ENCODE measurements at places on chromosomes 5 and 9. TPM values are rescaled to one million over a fixed set of nuclear protein-coding genes. Genes with fewer than 3 reads are reported as not detected.

DNA sequence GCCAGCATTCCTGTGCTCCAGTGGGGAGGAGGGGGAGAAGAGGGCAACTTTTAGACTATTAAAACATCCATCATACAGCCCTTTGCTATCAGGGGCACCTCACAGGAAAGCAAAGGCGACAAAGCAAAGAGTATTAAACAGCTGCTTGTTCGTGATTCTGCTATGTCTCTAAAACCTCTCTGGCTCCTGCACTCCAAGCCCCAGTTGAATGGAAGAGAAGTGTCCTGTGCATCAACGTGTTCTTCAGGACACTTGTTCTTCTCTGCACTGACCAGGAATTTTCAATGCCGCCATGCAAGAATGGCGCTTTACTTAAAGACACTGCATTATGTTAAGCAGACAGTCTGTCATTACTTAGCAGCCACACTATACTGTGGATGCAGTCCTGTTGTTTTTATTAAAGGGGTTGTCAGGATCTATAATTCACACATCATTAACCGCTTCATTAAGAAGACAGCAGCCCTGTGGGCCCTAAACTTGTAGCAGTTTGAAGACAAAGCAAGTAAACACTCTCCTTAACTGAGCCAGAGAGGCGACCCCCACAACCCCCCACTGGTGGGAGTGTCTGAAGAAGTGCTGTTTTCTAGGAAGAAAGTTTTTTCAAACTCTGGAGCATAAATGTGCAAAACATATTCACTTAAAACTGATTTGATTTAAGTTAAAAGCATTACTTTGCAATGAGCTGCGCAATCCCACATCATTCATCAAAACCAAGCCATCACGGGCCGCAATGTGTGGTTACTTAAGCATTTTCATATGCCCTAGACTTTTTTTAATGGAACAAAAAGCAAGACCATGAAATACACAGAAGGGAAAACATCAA lies 164.5 kb downstream of the ZNF608 start:
- H3K4me1 ChIP-seq, result peaks cover 70% of the 10 kb centered on the region
- no peak for DNase-seq
- peak overlapping the region; percentile 74 for H3K4me3 ChIP-seq
- peaks cover 2% of the 10 kb centered on the region for H3K36me3 ChIP-seq

GRCh38 chr9:134374301-134375010 lies 48.2 kb downstream of the RXRA start:
- DNase-seq, result no peak
- no peak overlapping the region for H3K27ac ChIP-seq
- no peaks in the 10 kb centered on the region for H3K27me3 ChIP-seq
- H3K36me3 ChIP-seq, result no peaks in the 10 kb centered on the region

Gene PRLR
- total RNA-seq, result 0.64 TPM

GRCh38 chr5:136766456-136766855 lies 401.1 kb upstream of the TRPC7 start:
- DNase-seq, result no peak
- H3K4me3 ChIP-seq, result no peak overlapping the region
- H3K36me3 ChIP-seq, result no peaks in the 10 kb centered on the region
- peaks cover 3% of the 10 kb centered on the region for H3K27me3 ChIP-seq
- no peak overlapping the region for H3K27ac ChIP-seq

Gene ZNF367
- total RNA-seq, result 15.4 TPM

Gene MSMP
- not detected for total RNA-seq

DNA sequence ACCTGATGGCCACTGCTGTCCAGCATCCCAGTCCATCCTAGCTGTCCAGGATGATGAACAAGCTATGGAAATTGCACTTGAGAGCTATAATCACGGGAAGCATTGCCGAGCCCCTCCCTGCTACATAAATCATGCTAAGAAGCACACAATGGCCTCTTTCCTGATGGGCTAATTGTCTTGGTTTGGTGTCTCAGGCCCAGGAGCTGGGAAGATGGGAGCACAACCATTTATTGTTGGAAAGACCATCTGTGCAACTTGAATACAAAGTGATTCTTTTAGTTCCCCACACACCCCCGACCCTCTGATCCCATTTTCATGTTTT lies 80.4 kb downstream of the RGS3 start:
- no peaks in the 10 kb centered on the region for H3K27me3 ChIP-seq
- DNase-seq, result no peak
- H3K4me3 ChIP-seq, result peak overlapping the region; percentile 79
- peaks cover 6% of the 10 kb centered on the region for H3K36me3 ChIP-seq
- peak overlapping the region; percentile 89 for H3K27ac ChIP-seq
- peaks cover 82% of the 10 kb centered on the region for H3K4me1 ChIP-seq

DNA sequence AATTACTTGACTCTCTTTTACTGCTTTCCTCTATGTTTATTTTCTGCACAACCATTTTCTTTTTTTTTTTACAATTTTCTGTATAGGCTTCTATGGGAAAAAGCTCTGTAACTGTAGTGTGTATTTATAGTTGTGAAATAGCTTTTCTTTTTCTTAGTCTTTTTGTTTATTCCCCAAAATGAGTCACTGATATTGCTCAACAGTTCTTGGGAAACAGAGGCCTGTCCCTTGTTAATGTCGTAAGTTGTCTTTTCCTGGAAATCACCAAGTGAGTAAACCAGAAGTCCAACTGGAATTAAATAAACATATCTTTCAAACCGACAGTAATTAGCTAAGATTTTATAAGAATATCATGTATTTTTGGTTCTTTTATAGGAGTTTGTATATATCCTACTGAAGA lies 325.1 kb upstream of the PRR16 start:
- no peaks in the 10 kb centered on the region for H3K4me1 ChIP-seq
- no peak overlapping the region for H3K27ac ChIP-seq
- no peaks in the 10 kb centered on the region for H3K27me3 ChIP-seq
- no peak for DNase-seq
- peaks cover under 1% of the 10 kb centered on the region for H3K36me3 ChIP-seq

- H3K27me3 ChIP-seq, result no peaks in the 10 kb centered on the region
- H3K27ac ChIP-seq, result no peak overlapping the region
- H3K36me3 ChIP-seq, result no peaks in the 10 kb centered on the region
- no peak overlapping the region for H3K4me3 ChIP-seq
- peaks cover under 1% of the 10 kb centered on the region for H3K4me1 ChIP-seq
Observed at GRCh38 chr5:173108914-173109313, 35.4 kb upstream of the BNIP1 start.

Gene PCDHB14
- 5.5 TPM for total RNA-seq

DNA sequence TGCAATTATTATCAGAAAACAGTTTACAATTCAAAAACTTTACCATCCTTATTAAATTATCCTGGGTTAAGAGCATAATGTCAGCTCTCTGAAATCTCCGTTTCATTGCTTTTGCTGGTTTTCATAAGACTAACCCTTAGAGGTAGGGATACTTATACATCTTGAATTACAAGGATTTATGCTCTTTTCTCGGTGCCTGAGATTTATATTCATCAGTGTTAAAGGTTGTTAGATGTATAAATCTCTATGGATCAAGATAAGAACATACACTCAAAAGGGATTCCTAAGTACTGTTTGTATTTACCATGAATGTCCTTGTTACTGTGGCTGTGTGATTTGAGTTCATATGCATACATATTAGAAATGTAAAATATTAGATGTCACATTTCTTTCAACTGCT lies 684.7 kb downstream of the EFNA5 start:
- H3K36me3 ChIP-seq, result no peaks in the 10 kb centered on the region
- H3K4me1 ChIP-seq, result no peaks in the 10 kb centered on the region
- no peak for DNase-seq
- no peak overlapping the region for H3K4me3 ChIP-seq

- no peaks in the 10 kb centered on the region for H3K27me3 ChIP-seq
- peaks cover 6% of the 10 kb centered on the region for H3K36me3 ChIP-seq
- peaks cover 49% of the 10 kb centered on the region for H3K4me1 ChIP-seq
- no peak for DNase-seq
- no peak overlapping the region for H3K4me3 ChIP-seq
Observed at GRCh38 chr5:109695005-109695926, 5.5 kb downstream of the MAN2A1 start.

GRCh38 chr5:104178829-104179456 lies 616.4 kb upstream of the NUDT12 start:
- no peak overlapping the region for H3K27ac ChIP-seq
- no peaks in the 10 kb centered on the region for H3K27me3 ChIP-seq
- peaks cover 22% of the 10 kb centered on the region for H3K36me3 ChIP-seq
- no peak overlapping the region for H3K4me3 ChIP-seq
- no peak for DNase-seq

Gene EQTN
- total RNA-seq, result 0.39 TPM

- H3K4me1 ChIP-seq, result peaks cover 11% of the 10 kb centered on the region
- H3K36me3 ChIP-seq, result no peaks in the 10 kb centered on the region
- no peaks in the 10 kb centered on the region for H3K27me3 ChIP-seq
Observed at GRCh38 chr9:16074963-16075362, 522.1 kb downstream of the CCDC171 start.

GRCh38 chr9:99051406-99051805 lies 53.5 kb upstream of the TGFBR1 start:
- H3K4me1 ChIP-seq, result no peaks in the 10 kb centered on the region
- H3K27ac ChIP-seq, result no peak overlapping the region
- H3K36me3 ChIP-seq, result peaks cover 2% of the 10 kb centered on the region
- H3K27me3 ChIP-seq, result no peaks in the 10 kb centered on the region

Gene CSF1R
- total RNA-seq, result not detected

DNA sequence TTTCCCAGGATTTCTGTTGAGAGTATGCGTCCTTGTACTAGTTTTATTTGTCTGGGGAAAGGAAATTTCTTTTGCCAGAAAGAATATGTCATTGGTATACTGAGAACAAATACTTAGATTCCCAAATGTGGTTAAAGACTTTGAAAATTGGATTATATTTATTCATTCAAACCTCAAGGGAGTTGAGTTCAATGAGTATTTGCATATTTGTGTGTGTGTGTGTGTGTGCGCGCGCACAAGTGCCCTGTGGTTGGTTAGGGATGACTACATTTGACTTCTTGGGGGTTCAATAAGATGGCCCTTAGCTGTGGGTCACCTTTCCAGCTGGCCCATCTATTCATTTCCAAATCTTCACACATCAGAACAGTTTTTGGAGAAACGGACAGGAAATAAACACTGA lies 4.9 kb downstream of the RXFP3 start:
- no peak overlapping the region for H3K4me3 ChIP-seq
- no peak for DNase-seq
- H3K27me3 ChIP-seq, result peaks cover 49% of the 10 kb centered on the region

Gene PLPPR1
- 4.7 TPM for total RNA-seq

Gene SHOC1
- total RNA-seq, result not detected

Gene ARL14EPL
- not detected for total RNA-seq

- H3K36me3 ChIP-seq, result peaks cover 8% of the 10 kb centered on the region
- peak overlapping the region; percentile 62 for H3K4me3 ChIP-seq
- peaks cover 6% of the 10 kb centered on the region for H3K27me3 ChIP-seq
- H3K4me1 ChIP-seq, result peaks cover 77% of the 10 kb centered on the region
- DNase-seq, result no peak
Observed at GRCh38 chr9:79577969-79578723, 6.4 kb downstream of the TLE4 start.

Gene TYRP1
- not detected for total RNA-seq

Gene SPATA31C1
- 1.4 TPM for total RNA-seq

DNA sequence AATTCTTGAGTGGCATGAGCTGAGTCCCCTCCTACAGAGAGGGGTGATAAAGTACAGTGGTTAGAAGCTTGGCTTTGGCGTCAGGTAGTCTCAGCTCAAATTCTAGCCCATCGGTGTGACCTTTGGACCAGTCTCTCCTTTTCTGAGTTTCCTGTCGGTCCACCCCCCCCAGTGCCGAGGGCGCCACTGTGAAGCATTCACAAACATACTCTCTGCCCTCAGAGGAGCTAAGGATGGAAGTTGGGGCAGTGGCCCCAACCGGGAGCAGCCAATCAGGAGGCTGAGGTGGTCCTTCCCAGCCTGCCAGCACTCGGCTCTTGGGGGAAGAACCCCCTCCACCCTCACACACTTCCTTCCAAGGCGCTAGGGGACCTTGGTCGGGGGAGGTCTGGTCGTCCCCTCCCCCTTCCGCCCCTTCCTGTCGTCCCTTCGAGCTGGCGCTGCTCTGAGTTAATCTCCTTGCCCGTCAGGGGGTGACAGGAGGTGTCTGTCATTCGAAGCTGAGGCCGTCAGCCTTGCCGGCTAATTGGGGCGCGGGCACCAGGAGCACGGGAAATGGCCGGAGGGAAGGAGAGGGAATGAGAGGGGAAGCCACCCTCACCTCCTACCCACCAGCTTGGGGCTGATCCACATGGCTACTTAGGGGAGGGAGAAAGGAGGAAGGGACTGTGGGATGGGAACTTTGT lies 53.0 kb downstream of the CXXC5 start:
- H3K27ac ChIP-seq, result no peak overlapping the region
- H3K27me3 ChIP-seq, result peaks cover 15% of the 10 kb centered on the region
- no peak for DNase-seq
- H3K4me3 ChIP-seq, result peak overlapping the region; percentile 32

- H3K27ac ChIP-seq, result no peak overlapping the region
- no peak for DNase-seq
- no peak overlapping the region for H3K4me3 ChIP-seq
- H3K4me1 ChIP-seq, result peaks cover 13% of the 10 kb centered on the region
Observed at GRCh38 chr9:137278721-137279711, 1.5 kb downstream of the TOR4A start.

GRCh38 chr5:2710910-2711309 lies 40.6 kb downstream of the IRX2 start:
- no peak for DNase-seq
- H3K4me1 ChIP-seq, result no peaks in the 10 kb centered on the region
- H3K36me3 ChIP-seq, result no peaks in the 10 kb centered on the region

Gene ABLIM3
- total RNA-seq, result 2.4 TPM

DNA sequence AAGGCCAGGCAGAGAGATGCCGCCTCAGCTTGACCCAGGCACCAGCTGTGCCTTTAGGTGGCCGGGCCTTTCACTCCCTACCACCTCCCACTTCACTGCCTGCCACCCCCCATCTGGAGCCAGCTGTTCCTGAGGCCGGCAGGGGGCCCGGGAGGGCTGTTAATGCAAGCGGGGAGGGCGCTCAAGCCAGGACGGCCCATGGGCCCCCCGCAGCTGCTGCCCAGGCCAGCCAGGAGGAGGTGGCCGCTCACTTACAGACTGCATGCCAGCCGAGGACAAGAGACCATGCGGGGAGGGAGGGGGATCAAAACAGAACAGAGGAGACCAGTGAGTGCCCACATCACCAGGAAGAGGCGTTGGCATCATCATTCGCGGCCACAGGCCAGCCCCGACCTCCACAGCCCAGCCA lies 4.5 kb downstream of the ABCA2 start:
- no peaks in the 10 kb centered on the region for H3K36me3 ChIP-seq
- DNase-seq, result no peak
- no peak overlapping the region for H3K27ac ChIP-seq
- no peaks in the 10 kb centered on the region for H3K27me3 ChIP-seq
- peak overlapping the region; percentile 27 for H3K4me3 ChIP-seq
- peaks cover 9% of the 10 kb centered on the region for H3K4me1 ChIP-seq

Data from neural crest cell (in vitro differentiated cells).